ENCODE measurements at places on chromosomes 1 and 21.

- DNase-seq: no peak
Measured at GRCh38 chr1:226921504-226921903, 18.6 kb upstream of the COQ8A start.

DNA sequence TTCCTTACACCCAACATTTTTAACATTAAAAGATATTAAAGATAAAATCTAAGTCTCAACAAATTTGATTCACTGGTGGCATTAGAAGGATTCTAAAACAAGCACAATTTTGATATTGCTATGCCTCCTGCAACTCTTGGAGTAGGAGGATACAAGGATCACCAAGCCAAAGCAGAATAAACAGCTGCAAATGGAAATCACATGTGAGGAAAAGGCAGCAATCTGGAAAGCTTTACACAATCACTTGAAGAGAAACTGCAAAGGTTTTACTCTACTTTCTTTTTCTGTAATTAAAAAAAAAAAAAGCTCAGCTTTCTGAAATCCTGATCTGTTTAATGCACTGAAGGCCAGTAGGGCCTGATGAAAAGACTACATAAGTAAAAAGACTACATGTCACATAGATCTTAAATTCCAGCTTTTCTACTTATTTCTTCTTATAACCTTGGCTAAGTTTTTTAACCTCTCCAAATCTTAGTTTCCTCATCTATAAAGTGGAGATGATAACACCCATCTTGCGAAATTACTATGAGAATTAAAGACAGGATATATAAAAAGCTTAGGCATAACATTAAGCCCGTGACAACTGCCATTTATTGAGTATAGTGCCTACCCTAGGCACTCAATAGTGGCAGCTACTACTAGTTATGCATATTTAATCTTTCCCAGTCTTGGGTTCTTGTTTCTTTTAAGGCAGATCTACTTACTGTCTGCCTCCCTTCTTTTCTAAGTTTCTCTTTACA, 73.5 kb downstream of the EPS15 start:
- peak; percentile 66 for DNase-seq

DNA sequence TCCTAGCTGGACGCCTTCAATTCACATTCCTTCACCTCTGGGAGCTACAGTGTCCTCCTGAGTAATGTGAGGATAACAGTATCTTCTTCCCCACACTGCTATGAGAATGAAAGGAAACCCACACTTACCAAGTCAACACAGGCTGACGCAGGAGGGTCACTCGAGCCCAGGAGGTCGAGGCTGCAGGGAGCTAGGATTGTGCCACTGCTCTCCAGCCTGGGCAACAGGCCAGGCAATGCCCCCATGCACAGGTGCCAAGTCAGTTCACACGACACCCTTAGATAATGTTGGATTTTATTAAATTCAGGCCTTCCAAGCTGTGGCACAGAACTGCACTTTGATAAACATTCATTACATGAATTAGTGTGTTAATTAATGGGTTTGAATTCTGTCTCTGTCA, 31.9 kb downstream of the MATN1 start:
- no peak for DNase-seq

DNA sequence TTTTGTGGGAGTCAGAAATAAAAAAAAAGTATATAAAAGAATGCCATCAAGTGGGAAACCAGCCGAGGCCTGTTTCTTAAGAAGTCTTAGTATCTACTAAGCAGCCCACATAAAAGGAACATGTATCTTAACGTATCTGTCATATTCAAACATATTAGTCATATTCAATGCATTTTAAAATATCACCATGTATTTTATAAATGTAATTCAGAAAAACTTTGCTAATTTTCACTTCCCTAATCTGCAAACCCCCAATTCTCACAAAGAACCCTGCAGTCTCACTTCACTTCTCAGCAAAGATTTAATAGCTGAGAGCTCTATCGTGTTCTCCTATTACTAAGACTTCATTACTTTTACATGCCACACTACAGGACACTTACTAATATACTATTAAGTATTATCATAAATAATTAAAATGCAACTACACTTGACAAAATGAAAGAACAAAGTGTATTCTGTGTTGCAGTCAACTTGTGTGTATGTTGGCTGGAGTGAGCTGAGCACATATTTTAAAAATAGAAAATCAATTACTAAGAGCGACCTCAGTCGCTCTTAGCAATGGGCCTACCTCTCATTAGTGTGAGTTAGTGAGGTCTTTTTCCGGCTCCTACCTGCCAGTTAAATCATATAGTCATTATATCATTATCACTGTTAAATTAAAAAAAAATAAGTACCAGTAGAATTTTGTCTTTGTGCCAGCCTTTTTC, 484.3 kb downstream of the LMO4 start:
- DNase-seq: no peak

DNA sequence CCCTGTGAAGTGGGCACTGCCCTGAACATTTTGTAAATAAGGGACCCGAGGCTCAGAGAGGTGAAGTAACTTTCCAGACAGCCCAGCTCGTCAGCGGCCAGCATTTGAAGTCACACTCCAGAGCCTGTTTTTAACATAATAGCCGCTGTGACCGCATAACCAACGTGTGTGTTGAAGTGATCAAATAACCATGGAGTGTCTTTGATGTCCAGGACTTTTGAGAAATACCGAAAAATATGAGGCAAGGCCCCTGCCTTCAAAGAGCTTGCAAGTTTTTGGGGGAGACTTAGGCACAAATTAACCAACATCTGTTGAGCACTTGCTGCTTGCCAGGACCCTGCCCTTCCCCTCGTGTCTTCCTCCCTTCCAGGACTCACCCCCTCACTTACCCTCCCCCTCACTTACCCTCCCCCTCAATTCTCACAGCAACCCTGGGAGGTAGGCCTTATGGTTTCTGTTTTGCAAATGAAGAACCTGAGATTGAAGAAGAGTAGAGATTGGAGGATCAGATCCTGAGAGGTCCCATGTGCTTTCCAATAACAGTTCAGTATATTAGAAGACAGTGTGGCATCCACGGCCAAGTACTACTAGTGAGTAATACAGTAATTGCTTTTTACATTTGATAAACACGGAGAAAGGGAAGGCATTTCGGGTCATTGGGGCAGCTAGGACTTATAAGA, 1.3 kb upstream of the SLC16A1 start:
- peak; percentile 96 for DNase-seq

DNA sequence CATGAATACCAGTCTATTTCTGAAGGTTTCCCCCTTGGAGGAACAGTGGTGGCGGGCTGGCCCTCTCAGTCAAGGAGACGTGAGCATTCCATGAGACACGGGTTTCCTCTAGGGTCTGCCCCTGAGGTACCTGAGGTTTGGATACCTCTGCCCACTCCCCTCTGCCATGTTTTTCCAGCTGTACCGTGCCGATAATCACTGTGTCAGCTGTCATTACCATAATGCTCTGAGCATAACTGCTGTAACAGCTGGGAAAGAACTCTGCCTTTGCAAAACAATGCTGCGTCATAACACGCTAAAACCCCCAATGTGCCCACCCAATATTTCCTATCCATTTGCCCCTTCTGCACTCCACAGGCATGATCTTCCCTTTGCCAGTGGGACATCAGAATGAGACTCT, 425.1 kb downstream of the KIF26B start:
- DNase-seq: no peak

- no peak for DNase-seq
Measured at GRCh38 chr1:230029244-230029941, 37.6 kb upstream of the GALNT2 start.

DNA sequence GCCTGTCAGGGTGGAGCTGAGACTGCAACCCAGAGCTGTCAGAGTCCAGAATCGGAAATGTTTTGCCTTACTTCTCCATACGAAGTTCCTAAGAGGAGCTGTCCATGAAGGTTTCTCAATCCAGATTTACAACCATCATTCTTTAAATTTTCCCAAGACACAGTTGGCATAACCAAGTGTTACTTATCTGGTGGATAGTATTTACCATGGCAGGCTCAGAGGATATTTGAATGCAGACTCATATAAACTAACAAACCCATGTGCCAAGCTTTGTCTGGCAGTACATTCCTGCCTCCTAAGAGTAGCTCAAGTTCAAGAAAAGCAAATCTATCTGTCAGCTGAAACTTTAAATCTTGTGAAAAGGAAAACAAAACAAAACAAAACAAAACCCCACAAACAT, 267.9 kb downstream of the ZNF326 start:
- DNase-seq: no peak

DNA sequence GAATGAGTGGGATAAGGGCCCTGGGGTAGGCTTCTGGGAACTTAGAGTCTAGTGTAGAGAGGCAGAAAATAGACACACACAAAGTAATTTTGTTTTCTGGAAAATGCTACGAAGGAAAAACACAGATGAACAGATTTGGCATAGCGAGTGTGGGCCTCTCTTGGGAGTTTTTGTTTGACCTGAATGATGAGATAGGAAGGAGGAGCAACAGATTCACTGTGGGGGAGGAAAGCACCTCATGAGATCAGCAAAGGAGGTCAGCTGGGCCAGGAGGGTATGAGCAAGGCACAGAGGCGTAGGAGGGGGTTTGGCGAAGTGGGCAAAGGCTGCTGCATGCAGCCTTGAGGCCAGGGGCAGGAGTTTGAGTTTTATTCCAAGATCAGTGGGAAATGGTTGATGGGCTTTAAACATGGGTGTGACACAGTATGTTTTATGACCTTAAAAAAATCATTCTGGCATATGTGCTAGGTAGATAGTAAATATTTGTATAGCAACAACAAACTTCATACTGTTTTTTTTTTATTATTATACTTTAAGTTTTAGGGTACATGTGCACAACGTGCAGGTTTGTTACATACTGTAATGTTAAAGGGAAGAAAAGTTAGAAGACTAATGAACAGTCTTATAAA, 57.9 kb downstream of the FGGY start:
- DNase-seq: no peak

GRCh38 chr1:31944205-31945089, 6.3 kb upstream of the PTP4A2 start:
- peak; percentile 88 for DNase-seq

- DNase-seq: peak; percentile 82
Measured at GRCh38 chr1:31007462-31007991, 58.0 kb downstream of the PUM1 start.

DNA sequence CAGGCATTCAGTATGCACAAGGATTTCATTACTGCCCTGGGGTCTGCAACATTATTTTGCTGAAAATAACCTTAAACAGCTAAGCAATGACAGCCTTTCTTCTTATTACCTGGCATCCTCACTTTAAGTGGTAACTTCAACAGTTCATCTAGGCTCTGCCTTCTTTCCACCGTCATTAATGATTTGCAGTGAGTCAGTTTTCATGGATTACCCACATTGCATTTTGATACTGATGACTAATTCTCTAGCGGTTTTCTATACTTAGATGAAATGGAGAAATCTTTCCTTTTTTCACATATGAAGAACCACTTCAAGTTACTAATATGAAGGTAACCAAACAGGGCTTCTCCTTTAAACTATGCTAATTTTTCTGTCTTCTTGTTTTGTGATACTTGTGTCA, 226.9 kb upstream of the TMPRSS15 start:
- no peak for DNase-seq

DNA sequence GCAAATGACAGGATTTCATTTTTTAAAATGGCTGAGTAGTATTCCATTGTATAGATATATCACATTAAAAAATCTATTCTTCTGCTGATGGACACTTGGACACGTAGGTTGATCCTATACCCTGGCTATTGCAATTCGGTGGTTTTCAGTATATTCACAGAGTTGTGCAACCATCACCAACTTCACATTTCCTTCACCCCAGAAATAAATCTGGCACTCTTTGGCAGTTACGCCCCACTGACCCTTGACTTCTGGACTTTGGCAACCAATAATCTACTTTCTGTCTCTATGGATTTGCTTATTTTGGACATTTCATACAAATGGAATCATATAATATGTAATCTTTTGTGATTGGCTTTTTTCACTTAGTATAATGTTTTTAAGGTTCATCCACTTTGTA, 35.9 kb downstream of the MAP3K7CL start:
- no peak for DNase-seq

DNA sequence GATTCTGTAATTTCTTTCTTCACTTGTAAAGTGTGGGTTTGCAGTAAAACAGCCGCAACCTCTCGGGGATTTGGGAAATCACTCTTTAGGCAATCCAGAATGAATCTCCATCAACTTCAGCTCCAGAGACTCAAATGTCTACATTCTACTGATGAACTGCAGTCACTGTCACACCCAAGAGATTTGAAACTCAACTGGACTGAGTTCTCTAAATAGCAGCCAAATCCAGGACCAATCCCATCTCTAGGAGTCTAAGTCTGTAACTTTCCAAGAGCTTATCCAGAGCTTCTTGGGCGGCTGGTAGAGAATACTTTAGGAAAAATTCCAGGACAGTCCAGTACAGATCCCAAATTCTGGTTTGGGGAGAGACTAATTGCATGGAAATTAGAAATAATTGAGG, 62.9 kb downstream of the ADAMTS1 start:
- no peak for DNase-seq

- DNase-seq: peak; percentile 32
Measured at GRCh38 chr1:52238474-52238873, 96.6 kb downstream of the ZFYVE9 start.

DNA sequence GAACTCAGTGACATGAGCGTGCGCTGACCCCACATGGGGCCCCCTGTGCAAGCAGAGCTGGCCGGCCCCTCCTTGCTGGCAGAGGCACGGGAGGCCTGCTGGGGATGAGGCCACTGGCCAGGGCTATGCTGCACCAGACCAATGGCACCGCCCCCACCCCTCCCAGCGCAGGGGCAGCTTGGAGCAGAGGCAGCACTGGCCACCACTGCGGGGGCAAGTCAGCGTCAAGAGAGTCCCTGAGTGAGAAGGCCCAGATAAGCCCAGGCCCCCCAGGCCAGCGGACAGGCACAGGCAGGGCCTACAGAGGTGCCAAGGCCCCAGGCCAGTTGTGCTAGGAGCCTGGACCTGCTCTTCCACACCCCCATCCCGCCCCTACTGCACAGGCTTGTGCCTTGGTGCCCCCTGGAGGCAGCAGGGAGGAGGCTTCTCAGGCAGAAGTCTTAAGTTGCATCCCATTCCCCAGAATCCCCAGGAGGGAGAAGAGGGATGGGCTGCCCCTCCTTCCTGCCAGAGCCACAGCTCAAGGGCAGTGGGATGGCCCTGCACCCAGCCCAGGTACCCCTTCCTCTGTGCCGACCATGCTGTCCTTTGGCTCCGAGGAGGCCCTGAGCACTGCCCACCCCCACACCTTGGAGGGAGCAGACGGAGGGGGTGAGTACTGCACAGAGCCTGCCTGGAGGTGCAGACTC, 35.8 kb downstream of the EPHX1 start:
- peak; percentile 90 for DNase-seq

All from choroid plexus epithelial cell (primary cell).